Activated naive CD8-positive, alpha-beta T cell treated with anti-CD3 and anti-CD28 coated beads for 36 hours (primary cell): ENCODE measurements at places on chromosomes 1 and 21. TPM values are rescaled to one million over a fixed set of nuclear protein-coding genes. Genes with fewer than 3 reads are reported as not detected.

DNA sequence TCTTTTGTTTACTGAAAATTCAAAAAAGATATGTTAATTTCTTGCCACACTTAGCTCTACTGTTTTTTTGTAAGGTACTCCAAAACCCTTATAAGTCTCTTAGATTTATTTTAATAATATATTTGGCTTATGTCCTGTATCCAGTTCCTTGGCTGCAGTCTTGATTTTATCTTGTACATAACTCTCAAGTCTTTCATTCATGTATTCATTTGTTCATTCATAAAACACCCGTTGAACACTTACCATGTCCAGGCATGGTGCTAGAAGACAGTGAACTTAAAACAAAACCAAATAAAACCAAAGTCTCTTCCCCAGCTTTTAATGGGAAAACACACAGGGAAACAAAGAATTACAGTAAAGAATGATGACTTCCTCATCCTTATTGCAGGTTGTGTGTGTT is 215.8 kb downstream of the FGGY start:
- no peaks in the 10 kb centered on the region for H3K27me3 ChIP-seq
- DNase-seq = no peak
- H3K27ac ChIP-seq = no peak overlapping the region
- no peak overlapping the region for H3K4me3 ChIP-seq
- no peaks in the 10 kb centered on the region for H3K4me1 ChIP-seq
- peaks cover 2% of the 10 kb centered on the region for H3K36me3 ChIP-seq

DNA sequence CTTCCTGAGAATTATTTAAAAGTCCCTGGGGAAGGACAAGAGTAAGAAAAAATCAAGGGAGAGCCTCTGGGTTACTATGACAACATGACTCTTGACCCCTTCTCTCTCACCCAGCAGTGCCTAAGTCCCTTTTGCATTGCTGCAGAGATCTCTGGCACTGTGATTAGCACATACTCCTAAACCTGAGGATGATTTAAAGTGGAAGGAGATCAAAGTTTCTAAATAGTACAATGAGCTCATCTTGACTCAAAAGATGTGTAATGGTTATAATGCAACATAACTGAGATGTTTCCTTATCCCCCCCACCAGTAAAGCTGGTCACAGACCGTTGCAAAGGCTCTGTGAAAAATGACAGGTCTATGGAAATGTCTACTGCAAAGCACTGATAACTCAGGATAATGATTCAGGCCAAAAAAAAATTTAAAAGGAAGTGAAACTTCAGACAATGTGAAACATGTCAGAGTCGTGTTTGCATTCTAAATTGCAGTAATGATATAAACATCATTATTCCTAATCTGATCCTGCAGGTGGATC is 519.2 kb downstream of the KIF26B start:
- no peaks in the 10 kb centered on the region for H3K27me3 ChIP-seq
- H3K4me3 ChIP-seq = no peak overlapping the region
- H3K4me1 ChIP-seq = no peaks in the 10 kb centered on the region
- H3K27ac ChIP-seq = no peak overlapping the region

DNA sequence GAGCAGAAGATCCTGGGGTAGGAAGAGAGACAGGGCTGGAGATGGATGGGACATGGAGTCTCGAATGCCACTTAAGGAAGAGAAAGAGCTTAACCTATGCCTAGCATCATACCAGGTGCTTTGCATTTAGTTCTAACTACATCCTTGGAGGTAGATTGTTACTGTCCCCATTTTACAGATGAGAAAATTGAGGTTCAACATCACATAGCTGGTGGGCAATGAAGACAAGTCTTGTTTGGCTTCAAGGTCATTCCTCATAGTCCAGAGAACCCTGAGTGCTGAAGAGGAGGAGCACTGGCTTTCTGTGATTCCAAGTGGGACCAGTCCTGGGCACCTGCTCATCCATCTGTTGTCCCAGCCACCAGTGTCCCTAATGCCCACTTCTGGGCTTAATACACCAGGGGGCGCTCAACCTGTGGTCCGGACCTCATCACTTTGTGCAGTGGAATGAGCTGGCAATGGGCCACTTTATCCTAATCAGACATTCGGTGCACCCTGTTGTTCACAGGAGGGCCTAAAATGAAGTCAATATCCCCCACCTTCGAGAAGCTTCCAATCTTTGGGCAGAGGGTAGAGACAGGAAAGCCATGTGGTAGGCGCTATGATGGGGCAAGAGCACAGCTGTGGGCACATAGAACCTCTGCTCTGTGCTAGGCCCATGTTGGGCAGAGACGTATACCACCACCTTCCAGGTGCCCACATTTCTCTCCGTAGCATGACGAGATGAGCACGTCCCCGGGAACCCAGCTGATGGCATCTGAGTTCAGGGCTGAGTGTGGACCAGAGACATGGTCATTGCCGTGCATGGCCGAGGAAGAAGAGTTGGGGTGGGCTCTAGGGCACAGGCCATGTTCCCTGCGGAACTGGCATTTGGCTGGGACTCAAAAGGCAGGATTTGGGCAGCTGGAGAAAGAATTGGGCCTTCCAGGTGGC is 9.2 kb downstream of the RPS6KA1 start:
- peak overlapping the region; percentile 11 for H3K27ac ChIP-seq
- peak; percentile 39 for DNase-seq
- H3K4me3 ChIP-seq = no peak overlapping the region
- H3K36me3 ChIP-seq = peaks cover 12% of the 10 kb centered on the region
- peaks cover 69% of the 10 kb centered on the region for H3K4me1 ChIP-seq

BRINP3 gene
- not detected for total RNA-seq
